CD4-positive, alpha-beta T cell treated with Interleukin-2 at 100 ng/mL for 4 hours (primary cell): ENCODE measurements at places on chromosomes 4 and X.

- no peak for DNase-seq
Measured at GRCh38 chrX:12223650-12224049, 85.4 kb downstream of the FRMPD4 start.

DNA sequence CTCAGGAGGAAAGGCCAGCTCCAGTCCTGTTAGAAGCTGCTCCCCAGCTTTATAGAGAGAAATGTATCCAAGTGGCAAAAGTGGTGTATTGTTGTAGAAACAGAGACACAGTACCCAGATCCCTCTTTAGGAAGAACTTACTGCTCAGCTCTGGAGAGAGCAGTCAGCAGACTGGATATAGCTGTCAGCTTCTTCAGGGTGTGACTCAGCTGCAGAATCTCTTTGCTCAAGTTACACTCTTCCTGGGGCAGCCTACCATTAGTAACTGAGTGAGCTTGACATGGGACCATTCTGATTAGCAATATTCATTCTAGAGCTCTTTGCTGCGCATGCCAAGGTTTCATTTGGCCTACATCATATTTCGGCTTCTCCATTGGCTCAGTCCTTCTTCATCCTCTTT is 40.5 kb downstream of the ATP1B4 start:
- DNase-seq, result no peak

GRCh38 chr4:147539959-147540358 is 59.1 kb downstream of the EDNRA start:
- no peak for DNase-seq

DNA sequence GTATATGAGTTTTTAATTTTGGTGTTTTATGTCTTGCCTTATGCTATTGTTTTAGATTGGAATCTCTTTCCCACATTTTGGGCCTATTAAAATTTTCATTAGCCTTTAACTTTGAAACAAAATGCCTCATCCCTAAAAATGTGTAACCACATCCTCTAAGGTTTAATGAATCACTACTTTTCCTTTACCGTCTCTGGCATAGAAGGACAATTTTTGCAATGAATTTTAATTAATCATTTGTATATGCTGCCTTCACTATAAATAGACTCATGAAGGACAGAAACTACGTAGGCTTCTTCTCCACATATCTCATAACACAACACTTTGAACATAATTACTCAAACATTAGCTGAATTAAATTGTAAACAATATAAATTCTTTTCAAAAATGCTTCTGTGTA is 421.5 kb downstream of the NLGN4X start:
- no peak for DNase-seq

DNA sequence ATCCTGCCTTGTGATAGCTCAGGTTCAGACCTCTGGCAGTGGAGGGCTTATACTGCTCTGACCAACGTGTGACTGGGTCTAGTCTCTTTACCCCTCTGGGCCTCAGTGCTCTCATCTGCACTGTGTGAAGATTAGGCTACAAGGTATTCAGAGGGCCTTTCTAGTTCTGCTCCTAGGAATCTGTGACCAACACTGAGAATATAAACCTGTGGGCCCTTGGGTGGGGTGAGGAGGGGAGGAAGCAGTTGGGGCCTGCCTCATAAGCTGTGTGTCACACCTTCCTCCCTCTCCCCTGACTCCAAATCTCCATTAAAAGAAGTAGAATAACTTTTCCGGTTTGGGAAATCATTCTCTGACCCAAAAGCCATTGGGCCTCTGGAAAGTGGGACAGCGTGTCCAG is 66.3 kb upstream of the MSN start:
- DNase-seq, result peak; percentile 39

- DNase-seq, result no peak
Measured at GRCh38 chr4:14800977-14801376, 201.3 kb upstream of the CPEB2 start.

DNA sequence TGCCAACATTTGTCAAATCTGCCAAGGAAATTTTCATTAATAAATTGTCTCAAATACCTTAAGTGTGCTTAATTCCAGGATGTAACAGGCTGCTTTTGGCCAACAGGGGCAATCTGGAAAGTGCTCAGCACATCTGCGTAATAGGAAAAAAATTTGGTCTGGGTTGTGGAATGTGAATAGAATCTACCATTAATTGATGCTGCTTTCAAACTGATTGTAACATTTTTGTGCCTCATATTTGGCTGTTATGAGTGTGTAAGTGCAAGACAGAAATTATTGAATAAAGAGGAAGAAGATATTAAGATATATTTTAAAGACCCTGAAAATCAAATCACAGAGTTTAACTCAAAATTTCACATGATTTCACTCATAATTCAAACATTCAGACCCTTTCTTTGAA is 41.1 kb downstream of the REELD1 start:
- no peak for DNase-seq

DNA sequence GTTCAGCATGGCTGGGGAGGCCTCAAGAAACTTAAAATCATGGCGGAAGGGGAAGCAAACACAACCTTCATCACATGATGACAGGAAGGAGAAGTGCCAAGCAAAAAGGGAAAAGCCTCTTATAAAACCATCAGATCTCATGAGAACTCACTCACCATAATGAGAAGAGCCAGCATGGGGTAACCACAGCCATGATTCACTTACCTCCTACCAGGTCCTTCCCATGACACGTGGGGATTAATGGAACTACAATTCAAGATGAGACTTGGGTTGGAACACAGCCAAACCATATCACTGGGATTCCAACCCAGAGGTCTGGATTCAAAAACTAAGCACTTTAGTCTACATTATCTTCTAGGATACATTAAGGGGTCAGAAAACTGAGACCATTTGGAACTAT is 609.6 kb upstream of the SPANXN1 start:
- DNase-seq, result no peak

DNA sequence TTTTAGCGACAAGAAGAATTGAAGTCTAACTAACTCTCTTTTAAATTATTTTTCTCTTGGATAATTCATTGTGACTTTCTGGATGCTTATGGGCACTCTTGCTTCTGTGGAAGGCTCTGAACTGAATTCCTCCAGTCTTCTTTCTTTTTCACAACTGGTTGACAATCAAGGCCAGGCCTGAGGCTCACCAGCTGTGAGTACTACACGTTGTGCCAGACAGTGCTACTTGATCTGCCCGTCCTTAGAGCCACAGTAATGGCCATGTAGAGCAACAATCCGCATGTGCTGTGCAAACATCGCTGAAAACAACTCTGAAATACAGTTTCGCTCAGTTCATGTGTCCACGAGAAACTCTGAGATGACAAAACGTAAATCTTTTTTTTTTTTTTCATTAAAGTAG is 1336.3 kb upstream of the AGA start:
- DNase-seq, result no peak

GRCh38 chrX:80216086-80216485 is 201.5 kb downstream of the TBX22 start:
- no peak for DNase-seq

GRCh38 chr4:152680988-152681603 is 1.3 kb upstream of the TMEM154 start:
- peak; percentile 26 for DNase-seq

DNA sequence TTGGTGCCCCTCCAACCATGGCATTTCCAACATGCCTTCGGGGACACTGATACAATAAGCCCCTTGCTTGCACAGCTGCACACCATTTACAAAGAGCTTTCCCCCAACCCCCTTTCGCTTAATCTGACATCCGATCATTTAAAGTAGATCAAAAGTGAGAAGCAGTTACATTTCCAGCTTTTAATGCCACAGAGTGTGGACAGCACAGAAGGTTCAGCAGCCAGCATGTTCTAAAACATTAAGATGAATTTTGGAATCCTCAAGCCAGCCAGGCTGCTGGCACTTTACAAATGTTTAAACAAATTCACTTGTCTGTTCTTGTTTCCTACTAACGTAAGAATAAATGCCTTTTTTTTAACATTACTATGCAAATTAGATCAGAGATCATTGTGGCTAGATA is 284.4 kb upstream of the LDB2 start:
- DNase-seq, result no peak

DNA sequence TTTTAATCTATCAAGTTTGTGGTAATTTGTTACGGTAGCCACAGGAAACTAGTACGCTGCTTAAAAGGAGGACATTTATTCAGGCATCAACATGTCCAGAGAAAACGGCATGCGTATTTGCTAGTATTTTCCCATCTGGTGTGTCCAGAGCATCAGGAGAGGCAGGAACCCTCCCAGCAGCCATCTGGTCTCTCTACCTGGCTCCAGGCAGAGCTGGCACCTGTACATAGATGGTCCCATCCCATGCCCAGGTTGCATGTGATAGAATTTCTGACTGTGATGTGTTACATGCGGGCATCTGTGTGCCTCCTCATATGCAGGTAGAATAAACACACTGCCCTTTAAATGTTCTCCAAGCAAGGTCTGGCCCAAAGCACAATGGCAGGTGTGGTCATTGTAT is 57.9 kb upstream of the PAGE1 start:
- no peak for DNase-seq

- DNase-seq, result no peak
Measured at GRCh38 chr4:166065324-166065723, 192.3 kb downstream of the TLL1 start.

- peak; percentile 82 for DNase-seq
Measured at GRCh38 chr4:102625232-102625930, 124.2 kb downstream of the NFKB1 start.

DNA sequence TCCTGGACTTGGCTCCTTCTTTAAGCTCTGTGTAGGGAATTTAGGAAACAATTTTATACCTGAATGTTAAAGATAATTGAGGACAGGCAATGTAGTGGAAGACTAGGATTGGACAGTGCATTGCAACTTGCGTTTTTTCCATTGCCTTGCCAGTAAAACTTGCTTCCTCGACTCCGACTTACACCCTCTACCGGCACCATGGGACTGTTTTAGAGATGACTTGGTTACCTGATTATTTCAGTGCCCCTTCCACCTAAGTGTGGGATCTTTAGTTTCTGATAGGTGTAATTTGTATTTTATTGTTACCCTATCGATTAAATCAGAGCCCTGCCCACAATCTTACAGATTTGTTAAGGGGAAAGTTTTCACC is 1.2 kb downstream of the PRPS1 start:
- DNase-seq, result peak; percentile 1

DNA sequence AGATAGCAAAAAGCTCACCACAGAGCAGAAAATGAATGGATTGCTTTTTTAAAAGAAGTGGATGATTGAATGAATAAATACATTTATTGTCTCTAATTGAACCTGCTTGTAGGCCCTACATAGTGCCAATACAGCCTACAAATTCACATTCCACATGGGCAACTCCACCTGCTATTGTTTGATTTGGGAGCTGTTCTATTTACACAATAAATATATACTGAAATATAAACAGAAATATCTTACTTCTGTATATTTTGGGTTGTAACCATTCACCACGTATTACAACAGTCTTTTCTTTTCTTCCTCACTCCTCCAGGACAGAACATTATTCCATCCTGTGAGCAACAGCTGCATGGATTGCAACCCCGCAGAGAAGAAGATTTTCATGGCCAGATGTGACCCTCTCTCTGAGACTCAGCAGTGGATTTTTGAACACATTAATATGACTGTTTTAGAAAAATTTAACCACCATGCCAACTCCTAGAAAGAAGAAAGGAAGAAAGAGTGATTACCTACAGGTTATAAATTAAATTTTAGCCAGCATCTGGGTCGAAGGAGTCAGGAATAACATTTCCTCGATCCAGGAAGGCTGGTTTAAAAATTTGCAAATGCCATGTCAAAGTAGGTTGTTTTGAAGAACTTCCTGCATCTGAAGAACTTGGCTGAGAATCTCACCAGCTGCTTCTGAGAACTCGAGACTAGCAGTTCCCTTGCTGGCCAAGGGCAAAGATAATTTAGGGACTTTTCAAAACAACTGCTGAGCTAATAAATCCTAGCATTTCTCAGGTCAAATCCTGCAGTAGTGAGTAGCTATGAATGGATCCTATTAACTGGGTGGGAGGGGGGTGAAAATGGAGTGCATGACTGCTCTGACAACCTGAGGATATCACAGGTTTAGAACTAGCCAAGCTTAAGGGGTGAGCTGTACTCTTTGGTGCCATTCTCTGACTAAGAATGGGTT is 128.7 kb upstream of the GALNT7 start:
- no peak for DNase-seq

GRCh38 chrX:19899217-19899788 is 11.9 kb upstream of the SH3KBP1 start:
- DNase-seq, result no peak

DNA sequence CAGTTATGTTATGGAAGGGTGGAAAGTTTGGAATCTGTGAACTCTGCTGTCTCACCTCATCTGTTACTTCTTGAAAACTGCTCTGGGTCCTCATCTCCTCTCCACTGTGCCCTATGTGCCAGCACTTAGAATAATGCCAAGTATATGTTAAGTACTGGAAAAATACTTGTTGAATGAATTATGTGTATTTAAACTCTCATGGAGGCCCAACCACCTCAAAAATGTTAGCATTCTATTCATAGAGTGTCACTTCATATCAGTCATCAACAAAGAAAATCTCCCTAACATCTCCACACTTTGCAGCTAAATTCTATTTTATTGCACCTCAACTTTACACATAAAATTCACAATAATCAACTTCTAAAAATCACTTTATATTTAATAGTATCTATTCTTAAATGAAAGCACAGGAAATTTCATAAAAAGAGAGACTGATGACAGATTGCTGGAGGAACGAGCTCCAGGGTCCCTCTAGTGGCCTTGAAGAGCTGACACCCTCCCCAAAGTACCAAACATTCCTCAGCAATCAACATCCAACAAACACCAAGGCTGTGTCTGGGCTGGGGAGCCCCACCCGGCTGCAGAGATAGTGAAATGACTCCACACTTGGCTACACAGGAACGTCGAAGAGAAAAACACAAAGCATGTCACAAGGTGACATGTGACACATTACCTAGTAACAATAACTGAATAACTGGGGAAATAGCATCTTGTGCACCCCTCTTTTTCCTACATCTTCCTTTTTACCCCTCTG is 45.8 kb downstream of the SLC39A8 start:
- peak; percentile 4 for DNase-seq
